ENCODE measurements at places on chromosomes 2 and 18.

DNA sequence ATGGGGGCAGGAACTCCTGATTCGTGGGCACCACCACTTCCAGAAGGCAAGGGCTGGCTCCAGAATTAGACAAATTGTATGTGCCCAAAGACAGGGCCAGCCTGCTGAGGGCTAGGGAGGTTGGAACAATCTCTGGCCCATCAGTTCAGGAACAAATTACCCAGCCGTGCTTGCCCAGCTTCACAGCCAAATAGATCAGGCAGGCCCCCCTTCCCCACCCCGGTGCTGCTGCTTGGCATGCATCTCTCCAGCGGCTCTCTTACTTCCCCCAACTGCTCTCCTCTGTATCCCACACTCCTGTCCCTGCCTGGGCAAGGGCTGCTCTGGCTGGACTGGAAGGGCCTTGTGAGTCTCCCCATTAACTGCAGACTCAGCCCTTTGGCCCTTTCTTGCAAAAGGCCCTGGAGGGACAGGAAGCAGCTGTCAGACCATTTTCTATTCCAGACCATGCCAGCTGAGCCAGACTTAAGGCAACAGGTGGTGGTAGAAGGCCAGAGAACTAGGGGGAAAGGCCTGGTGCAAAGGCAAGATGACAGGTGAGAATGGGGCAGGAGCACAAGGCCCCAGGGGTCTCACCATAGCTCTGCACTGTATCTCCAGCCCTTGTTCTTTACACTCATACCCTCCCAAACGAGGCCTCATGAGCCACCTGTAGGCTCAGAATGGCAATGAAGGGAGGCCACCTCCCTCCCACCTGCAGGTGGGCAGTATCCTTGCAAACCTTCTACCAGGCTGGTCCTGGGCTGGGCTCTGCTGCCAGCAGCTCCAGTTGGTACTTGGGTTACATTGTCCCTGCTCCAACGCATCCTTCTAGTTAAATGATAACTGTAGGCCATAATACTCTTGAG lies 30.7 kb upstream of the ACAA2 start:
- DNase-seq, result no peak

- no peak for DNase-seq
These were observed 71.1 kb downstream of the MGAT5 start for GRCh38 chr2:134324947-134325346.

GRCh38 chr2:219722276-219722879 lies 94.9 kb downstream of the SLC4A3 start:
- no peak for DNase-seq

DNA sequence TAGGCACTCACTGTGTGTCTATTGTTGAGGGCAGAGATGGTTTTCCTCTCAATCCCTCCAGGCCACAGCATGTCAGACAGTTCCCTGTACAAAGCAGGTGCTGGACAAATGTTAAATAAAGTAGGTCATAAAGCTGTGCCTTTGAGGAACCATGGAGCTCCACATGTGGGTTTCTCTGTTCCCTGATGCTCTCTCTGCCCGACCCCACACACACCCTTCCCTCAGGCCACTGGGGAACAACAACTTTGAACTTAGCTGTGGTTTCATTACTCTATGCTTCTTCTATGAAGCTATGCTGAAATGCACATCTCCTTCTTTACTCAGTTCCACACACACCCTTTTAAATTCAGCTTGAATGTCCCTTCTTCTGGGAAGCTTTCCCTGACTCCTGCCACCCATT lies 415.3 kb downstream of the HRH4 start:
- DNase-seq, result no peak

GRCh38 chr2:224058048-224058775 lies 19.1 kb upstream of the SERPINE2 start:
- no peak for DNase-seq

- DNase-seq, result no peak
These were observed 5.6 kb upstream of the GPR17 start for GRCh38 chr2:127640082-127641072.

DNA sequence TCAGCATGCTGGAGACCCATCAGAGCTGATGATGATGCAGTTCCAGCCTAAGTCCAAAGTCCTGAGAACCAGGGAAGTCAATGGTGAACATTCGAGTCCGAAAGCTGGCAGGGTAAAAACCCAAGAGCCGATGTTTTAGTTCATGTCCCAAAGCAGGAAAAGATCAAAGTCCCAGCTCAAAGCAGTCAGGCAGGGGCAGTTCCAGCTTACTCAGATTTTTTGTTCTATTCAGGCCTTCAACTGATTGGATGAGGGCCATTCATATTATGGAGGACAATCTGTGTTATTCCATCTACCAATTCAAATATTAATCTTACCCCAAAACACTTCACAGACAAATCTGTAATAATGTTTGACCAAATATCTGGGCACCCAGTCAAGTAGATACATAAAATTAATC lies 38.3 kb downstream of the DSEL start:
- DNase-seq, result no peak

Measured in NCI-H446 (cell line).